ENCODE measurements at places on chromosomes 2 and 18.
A peak's percentile ranks its signal among the peaks of the same experiment; 100 is the strongest.

GRCh38 chr2:145199827-145200706 lies 680.1 kb upstream of the ZEB2 start:
- DNase-seq = no peak

DNA sequence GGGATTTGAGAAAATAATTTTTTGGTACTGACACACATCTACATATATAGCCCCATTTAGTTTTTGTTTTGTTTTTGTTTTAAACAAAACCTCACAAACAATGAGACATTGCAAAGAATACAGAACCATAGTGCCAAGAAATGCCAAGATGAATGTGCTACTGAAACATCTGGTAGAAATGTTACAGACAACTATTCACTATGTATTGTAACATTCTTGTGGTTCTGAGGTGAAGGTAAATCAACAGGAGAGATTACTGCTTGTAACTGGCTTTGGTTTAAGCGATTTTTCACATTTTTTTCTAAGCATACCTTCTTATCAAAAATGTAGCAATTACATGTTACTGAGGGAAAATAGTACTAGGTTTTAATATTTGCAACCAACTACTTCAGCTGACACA lies 281.3 kb downstream of the ZNF804A start:
- no peak for DNase-seq

- DNase-seq = no peak
Measured at GRCh38 chr2:147844697-147845410, at the start of gene ACVR2A. Gene ACVR2A (plus strand): TSS chr2:147845029. CDS start chr2:147845153, 124 bp downstream.

DNA sequence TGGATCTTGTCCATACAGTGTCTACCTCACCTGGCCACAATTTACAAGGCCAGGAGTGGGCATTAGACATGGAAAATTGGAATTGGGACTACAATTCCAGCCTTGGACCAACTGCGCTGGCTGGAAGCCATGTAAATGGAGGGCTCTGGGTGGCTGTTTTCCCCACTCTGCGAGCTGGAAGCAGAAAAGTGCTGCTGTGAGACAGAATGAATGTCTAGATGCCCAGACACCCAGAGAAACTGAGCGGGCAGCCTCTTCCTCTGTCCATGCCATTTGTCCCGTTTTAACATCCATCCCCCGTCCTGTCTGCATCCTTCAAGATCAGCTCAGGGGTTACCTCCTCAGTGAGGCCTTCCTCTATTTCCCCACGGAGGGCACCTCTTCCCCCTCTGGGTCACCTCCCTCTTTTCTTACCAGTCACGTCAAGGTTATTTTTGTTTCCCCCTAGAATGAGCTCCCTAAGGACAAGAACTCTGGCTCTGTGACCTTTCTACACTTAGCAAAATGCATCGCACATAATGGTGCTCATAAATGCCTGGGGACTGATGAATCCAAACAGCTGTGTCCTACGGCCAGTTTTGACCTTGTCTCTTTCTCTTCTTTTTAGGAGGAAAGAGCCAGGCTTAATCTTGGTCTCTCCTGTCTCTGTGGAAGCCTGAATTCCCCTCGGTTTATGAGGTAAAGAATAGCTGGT lies 41.2 kb downstream of the MCFD2 start:
- DNase-seq = no peak

GRCh38 chr2:43312755-43313641 lies 86.6 kb upstream of the ZFP36L2 start:
- DNase-seq = no peak

DNA sequence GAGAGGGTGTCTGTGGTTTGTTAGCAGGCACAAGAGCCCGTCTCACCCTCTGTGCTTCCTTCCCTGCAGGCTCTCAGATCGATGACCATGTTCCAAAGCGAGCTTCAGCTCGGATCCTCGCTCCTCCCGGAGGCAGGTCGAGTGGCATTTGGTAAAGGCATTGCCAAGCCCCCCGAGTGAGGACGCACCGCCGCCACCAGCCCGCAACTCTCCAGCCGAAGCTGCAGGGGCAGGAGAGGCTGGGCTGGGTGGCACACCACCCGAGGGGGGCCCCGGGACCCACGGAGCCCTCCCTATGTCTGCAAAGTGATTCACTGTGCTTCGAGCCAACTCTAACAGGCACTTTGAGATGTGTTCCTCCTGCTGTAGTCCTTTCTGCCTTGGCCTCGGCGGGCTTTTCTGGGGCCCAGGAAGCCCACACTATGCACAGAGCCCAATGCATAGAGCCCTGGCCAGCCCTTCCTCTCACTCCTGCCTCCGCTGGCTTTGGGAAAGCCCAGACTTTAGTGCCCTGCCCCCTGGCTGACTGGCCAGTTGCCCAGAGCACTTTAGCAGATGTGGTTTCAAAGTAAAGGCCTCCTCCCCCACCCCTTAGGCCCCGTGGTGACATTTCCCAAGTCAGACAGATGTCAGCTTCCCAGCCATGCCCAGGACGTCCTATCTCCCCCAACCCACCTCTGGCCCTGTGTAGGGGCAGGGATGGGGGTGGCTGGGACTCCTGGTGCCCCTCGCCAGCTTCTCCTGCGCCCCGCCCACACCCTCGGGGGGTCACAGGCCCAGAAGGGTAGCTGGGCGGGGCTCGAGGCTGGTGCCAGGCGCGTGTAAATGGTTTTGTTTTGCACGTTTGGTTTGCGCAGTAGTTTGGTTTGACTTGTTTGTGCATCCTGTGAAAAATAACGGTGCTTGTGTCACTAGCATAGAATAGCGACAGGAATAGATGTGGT lies 23.3 kb upstream of the MAPRE3 start:
- no peak for DNase-seq

GRCh38 chr2:105498281-105498846 lies 99.5 kb upstream of the FHL2 start:
- DNase-seq = no peak

DNA sequence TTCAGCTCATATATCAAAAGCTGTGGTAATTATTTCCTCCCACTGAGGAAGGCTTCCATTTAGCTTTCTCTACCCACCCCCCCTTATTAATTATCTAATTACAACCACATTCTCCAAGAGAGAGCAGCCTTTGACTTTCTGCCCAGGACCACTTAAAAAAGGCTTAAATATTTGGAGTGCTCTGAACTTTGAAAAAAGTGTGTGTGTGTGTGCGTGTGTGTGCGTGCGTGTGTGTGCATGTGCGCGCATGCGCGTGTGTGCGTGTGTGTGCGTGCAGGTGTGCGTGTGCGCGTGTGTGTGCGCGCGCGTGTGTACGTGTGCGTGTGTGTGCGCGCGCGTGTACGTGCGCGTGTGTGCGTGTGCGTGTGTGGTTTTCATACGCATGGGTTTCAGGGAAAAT lies 57.8 kb downstream of the TWIST2 start:
- DNase-seq = no peak

DNA sequence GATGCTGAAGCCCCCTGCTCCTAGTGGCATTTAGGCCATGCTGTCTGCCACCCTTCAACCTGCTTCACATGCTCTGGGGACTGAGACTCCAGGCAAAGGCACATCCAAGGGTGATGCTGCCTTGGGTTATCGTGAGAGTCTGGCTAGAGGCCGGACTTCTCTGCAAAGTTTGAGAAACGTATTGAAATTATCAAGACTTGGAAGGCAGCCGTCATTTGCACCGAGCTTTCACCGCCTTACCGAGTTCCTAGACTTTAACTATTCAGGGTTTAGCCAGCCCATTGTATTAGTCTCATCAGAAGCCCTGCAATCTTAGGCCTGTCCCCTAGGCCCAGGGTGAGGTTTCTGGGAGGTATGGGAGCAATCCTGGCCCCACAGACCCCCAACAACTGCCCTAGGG lies 34.0 kb downstream of the RDH14 start:
- DNase-seq = no peak

DNA sequence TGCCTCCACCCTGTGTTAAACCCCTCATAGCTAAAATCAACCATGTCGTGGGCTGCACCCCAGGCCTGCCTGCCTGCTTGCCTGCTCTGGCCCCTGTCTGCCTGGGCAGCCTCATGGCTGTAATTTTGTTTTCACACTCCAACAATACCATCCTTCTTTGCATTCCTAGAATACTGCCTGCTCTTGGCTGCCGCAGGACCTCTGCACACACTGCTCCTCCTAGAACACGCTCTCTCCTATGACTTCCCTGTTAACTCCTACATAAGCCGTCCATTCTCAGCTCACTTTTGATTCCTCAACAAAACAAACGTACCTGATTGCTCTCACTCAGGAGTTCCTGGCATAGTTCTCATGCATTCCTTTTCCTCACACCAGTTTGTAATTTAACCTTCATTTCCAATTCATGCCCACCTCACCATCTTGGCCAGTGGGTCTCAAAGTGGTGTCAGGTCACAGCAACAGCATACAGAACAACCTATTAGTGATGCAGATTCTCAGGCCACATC lies 2.5 kb downstream of the UXS1 start:
- no peak for DNase-seq

- DNase-seq = no peak
Measured at GRCh38 chr2:4151521-4151920, 448.1 kb downstream of the DCDC2C start.

DNA sequence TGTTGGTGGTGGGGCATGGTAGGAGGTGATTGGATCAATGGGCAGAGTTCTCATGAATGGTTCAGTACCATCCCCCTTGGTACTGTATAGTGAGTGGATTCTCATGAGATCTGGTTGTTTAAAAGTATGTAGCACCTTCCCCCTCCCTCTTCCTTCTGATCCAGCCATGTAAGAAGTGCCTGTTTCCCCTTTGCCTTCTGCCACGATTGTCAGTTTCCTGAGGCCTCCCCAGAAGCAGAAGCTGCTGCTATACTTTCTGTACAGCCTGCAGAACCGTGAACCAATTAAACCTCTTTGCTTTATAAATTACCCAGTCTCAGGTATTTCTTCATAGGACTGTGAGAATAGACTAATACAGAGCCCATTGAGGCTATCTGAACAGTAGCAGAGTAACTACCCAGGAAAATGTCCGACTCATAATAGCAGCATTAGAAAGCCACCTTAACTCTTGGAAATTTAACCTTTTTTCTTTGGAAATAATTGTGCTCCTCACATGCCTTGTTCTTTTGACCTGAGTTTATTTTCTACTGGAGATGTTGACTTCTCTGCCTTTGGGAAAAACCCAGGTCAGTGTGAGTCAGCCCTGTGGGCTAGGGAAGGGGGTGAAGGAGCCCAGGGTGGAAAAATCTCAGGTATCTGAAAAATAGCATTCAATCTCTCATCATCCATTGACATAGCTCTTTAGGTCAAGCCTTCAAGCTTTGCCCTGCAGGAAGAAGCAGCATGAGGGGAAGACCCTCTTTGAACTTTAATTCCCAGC lies 18.1 kb downstream of the CYP1B1 start:
- DNase-seq = no peak

DNA sequence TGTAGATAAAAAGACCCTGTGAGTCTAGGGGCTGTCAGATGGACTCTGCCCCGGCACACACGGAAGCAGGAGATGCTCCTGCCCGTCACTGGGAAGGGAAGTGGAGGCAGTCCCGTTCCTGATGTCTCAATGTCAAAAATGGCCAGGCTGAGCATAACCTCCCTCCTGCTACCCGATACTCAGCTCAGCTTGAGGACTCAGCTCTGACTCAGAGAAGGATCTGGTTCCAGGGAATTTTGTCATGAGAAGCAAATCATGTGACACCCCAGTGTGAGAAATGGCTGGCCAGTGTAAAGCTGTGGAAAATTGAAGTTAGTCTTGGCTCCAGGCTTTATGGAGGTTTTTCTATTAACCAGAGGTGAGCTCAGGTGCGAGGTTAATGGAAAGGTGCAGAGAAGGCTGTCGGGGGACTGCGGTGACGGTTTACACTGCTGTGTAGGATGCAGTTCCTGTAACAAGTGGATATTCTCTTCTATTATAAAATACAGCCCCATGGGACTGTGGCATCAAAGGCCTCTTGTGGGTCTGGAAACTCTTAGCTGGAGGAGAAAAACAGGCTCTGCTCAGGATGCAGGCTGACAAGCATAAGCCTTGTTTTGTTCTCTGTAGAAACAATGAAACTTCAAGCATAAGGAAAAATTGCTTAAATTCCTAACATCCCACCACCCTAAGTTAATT lies 24.7 kb upstream of the AGAP1 start:
- DNase-seq = no peak

DNA sequence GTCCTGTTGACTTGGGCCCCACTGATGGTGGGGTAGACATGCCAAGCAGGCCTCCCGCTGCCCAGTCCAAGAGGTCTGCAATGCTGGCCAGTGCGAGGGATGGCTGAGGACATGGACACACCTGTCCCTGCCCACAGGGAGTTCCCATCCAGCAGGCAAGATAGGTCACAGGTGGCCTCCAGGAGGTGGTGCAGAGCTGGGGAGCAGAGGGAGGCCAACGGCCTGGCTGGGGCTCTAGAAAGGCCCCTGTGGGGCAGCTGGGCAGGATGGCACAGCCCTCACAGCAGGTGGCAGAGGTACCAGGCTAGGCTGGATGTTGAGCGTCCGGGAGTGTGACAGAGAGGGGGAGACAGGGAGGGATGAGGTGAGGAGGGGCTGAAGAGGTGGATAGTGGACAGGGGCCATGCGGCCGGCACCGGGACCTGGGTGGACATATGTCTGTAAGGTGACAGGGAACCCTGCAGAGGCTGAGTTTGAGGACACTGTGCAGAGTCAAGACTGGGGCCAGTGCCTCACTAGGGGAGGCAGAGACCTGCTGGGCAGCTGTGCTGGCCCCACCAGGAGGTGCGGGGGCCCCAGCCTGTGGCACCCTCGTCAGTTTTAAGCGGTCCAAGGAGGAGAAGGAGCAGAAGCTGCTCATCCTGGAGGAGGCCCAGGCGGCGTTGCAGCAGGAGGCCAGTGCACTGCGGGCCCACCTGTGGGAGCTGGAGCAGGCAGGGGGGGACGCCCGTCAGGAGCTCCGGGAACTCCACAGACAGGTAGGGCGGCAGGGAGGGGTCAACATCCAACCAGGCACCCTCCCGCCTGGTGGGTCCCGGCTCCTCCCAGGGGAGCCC lies 34.3 kb upstream of the SNED1 start:
- no peak for DNase-seq

- no peak for DNase-seq
Measured at GRCh38 chr2:106197878-106198277, 3.8 kb upstream of the UXS1 start.

- peak; percentile 36 for DNase-seq
Measured at GRCh38 chr18:77100751-77101355, 31.7 kb downstream of the MBP start.

GRCh38 chr2:62706721-62707521 lies 1.4 kb downstream of the EHBP1 start:
- DNase-seq = no peak

GRCh38 chr2:10794876-10795275 lies 17.7 kb downstream of the PDIA6 start:
- no peak for DNase-seq

- DNase-seq = no peak
Measured at GRCh38 chr2:168687314-168687713, 115.1 kb upstream of the NOSTRIN start.

DNA sequence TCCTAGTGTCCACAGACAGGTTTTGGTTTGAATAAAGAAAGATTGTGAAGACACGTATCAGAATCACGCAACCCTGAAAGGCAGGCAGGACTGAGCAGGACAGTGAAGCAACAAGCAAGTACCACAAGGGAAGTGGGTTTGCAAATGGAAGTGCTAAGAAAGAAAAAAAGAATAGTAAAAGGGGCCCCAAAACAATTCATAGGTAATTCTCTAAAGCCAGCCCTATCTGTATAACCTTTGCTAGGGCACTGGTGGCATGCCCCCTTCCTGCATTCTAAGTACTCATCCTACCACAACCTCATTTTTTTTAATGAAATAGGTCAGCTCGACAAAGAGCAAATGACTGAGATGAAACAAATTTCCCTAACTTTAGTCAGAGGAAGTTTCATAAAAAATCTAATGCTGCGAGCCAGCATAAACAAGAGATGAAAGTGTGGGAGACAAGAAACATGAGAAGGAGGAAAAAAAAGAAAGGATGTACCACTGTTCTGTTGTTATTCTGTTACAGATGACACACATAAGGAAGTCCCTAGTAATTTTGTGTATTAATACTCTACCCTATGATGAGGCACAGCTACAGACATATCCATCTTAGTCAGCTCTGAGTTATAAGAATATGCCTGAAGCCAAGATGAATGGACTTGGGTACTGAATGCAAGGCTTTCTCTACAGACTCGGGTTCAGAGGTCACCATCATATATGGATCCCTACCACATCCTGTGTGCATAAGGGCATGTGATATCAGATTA lies 32.2 kb downstream of the IKZF2 start:
- DNase-seq = peak; percentile 25
